Left colon (tissue), 2 donors: ENCODE measurements at places on chromosomes 3 and 15.

DNA sequence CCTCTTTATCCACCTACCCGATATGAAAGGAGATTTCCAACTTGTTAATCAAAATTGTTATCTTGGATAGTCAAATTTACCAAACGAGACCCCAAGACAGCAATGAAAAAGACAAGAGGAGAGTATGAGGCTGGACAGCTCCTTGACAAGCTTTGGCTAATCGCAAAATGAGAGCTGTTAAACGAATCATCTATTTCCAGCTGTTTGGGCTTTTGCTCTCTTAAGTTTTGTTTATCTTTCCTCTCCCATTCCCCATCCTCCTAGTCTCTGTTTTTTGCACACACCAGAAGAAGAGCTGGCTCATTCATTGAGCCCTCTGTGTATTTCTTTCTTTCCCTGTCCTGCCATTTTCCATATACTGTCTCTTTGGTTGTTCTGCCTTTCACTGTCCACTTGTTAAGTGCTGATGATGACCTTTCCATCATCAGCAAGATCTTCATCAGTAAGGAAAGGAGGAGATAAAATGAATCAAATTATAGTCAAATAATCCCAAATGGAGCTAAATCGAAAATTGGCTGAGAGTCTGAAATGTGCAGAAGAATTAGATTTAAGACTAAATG lies 161.6 kb downstream of the SLC9A9 start:
- no peak for DNase-seq

DNA sequence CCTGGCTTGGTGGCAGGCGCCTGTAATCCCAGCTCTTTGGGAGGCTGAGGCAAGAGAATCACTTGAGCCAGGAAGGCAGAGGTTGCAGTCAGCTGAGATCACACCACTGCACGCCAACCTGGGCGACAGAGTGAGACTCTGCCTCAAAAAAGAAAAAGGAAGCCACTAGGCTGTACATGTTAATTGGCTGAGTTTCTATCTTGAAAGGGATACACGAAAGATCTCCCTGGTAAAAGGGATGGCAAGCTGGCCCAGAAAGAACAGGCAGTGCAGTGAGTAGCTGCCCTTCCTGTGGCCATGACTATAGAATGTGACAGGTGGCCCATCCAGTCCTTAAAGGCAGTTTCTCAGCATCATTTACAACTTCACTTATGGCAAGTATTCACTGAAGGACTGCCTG lies 12.3 kb downstream of the LRIG1 start:
- DNase-seq: no peak

DNA sequence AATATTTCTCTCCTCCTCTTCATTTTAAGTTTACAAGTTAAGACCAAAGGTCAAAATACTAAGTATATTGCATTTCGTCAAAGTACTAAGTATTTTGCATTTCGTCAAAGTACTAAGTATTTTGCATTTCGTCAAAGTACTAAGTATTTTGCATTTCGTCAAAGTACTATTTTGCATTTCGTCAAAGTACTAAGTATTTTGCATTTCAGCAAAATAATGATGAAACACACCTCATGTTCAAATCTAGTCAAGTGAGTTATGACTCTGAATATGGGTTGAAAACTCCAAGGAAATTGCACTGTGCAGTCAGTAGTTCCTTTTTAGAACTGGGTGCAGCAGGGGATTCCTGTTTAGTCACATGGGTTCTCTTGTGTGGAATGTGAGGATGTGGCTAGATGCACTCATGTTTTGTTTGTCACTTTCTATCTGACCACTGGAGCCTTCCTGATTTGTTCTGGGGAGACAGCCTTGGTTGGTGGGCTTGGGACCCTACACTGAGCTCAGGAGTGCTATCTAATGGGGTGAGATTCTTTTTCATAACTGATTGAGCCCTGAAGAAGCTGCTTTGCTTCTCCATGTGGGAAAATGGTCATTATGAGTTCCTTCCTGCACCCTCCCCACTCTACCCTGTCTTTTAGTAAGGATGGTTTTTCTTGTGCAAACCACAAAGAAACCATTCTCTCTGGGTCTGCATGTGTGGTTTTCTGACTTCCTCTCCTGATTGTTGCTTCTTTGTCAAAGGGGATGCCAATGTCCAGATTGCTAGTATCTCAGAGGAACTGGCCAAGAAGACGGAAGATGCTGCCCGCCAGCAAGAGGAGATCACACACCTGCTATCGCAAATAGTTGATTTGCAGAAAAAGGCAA lies 73.4 kb downstream of the CCK start:
- DNase-seq: no peak

- DNase-seq: no peak
Measured at GRCh38 chr15:66275352-66275751, 18.0 kb upstream of the DIS3L start.

DNA sequence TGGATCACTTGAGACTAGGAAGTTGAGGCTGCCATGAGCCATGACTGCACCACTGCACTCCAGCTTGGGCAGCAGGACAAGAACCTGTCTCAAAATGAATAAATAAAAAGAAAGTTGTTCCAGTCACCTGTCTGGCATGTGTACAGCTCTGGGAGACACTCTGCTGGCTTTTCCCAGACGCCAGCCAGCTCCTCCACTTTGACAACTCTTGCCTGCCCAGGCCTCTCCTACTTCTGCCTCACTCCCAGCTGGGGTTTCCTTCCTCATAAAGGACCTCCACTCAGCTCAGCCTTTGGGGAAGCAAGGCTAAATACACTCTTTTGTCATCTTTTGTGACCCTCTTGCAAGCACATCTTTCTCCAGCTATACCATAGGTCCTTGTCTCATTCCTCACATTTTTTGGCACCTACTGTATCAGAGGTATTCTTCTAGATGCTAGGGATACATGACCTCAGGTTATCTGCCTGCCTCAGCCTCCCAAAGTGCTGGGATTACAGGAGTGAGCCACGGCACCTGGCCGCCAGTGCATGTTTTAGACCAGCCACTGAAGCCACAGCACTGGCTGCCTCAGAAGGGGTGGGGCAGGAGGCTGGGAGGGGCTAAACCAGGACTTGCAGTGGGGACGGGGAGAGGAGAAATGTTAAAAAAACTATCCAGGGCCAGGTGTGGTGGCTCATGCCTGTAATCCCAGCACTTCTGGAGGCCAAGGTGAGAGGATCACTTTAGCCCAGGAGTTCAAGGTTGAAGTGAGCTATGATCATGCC lies 10.0 kb upstream of the ELP6 start:
- DNase-seq: no peak

GRCh38 chr3:150462108-150462507 lies 54.0 kb downstream of the TSC22D2 start:
- DNase-seq: no peak

- no peak for DNase-seq
Measured at GRCh38 chr15:68565726-68566125, 13.1 kb upstream of the CORO2B start.

GRCh38 chr3:116155841-116156240 lies 289.4 kb downstream of the LSAMP start:
- no peak for DNase-seq

DNA sequence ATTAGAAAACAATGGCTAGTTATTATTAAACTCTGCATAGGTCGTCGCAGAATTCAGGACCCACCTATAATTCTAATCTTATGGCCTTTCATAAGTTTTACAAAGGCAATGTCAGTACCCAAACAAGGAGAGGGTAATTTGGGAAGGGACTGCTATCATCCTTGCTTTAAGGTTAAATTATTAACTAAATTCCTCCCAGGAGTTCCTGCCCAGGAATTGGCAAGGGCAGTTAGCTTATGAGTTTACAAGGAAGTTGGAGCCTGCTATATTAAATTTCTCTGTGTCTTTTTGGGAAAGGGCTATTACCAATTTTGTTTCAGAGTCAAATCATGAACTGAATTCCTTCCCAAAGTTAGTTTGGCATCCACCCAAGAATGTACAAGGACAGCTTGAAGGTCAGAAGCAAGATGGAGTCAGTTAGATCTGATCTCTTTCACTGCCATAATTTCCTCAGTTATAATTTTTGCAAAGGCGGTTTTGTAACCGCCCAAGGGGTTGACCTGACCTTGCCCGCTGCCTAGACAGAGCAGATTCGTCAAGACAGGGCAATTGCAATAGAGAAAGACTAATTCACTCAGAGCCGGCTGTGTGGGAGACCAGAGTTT lies 45.3 kb upstream of the LHFPL4 start:
- DNase-seq: no peak

DNA sequence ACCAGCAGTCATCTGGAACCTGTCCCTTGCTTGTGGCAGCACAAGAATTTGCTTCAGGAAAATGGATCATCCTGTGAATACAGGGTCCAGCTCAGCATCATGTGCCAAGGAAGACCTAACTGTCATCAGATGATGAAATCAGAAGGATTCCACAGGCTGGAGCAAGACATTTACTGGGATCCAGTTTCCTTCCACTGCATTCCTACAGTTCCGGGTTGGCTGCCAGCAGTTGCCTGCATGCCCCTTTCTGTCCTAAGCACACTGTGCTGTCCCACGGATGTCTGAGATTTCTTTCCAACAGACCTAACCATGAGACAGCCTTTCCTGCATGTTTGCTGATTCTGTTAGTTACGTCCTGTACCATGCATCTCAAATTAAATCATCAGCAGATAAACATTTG lies 140.7 kb downstream of the IMPG2 start:
- no peak for DNase-seq

- peak; percentile 9 for DNase-seq
Measured at GRCh38 chr3:47404955-47405790, 24.4 kb downstream of the PTPN23 start.

- no peak for DNase-seq
Measured at GRCh38 chr3:39327053-39327745, 2.3 kb upstream of the CCR8 start.

- no peak for DNase-seq
Measured at GRCh38 chr3:59549962-59550361, 500.1 kb upstream of the CFAP20DC start.

GRCh38 chr15:49471733-49472132 lies 48.7 kb downstream of the FGF7 start:
- DNase-seq: no peak
